HFFc6 (cell line): ENCODE measurements at places on chromosomes 7 and 10. TPM values are rescaled to one million over a fixed set of nuclear protein-coding genes. Genes with fewer than 3 reads are reported as not detected.
A peak's percentile ranks its signal among the peaks of the same experiment; 100 is the strongest.

The GRID1 gene
- not detected in 3 replicates for total RNA-seq

The GJD4 gene
- not detected in 3 replicates for total RNA-seq

The GIMAP4 gene
- not detected in 3 replicates for total RNA-seq

The LRMDA gene
- not detected in 3 replicates for total RNA-seq

The MYOF gene
- total RNA-seq = 426 to 569 TPM (median 548 TPM) in 3 replicates

DNA sequence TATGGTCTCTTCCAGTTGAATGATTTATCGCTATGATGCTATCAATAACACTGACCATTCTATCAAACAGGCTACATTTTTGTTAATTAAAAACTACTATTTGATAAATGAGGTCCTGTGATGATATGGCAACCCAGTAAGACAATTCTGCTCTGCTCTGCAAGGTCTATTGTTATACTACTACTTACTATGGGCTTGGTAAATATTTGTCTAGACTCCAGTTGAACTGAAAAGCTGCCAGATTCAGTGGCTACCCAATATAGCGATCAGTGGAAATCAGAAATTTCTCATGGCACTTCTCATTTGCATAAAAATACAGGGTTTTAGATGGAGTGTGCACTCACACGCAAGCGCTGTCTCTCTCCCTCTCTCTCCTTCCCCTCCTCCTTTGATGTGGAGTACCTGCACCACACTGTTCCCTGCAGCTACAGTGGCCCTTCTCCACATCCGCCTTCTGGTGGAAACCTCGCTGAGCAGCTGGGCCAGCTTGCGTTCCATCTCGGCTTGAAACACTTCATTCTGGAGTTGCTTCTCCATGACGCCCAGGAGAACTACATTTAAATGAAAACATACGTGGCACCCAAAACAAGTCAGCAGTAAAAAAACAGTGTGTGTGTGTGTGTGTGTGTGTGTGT is 77.9 kb downstream of the KIAA1549 start:
- DNase-seq = no peak

DNA sequence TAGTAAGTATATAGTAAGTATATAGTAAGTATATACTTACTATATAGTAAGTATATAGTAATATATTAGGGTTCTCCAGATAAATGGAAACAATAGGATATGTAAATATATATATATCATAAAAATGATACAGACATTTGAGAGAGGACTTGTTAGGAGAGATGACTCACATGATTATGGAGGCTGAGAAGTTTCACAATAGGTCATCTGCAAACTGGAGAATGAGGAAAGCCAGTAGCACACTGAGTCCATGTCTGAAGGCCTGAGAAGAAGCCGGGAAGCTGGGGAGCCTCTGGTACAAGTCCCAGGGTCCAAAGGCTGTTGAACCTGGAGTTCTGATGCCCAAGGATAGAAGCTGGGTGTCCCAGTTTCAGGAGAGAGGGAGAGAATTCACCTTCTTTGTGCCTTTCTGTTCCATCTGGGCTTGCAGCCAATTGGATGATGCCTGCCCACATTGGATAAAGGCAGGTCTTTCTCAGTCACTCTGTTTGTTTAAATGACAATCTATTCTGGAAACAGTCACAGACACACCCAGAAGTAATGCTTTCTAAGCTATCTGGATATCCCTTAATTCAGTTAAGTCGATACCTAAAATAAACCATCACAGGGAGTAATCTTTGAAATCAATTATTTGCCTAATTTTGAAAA is 205.5 kb upstream of the CDC14C start:
- DNase-seq = no peak

DNA sequence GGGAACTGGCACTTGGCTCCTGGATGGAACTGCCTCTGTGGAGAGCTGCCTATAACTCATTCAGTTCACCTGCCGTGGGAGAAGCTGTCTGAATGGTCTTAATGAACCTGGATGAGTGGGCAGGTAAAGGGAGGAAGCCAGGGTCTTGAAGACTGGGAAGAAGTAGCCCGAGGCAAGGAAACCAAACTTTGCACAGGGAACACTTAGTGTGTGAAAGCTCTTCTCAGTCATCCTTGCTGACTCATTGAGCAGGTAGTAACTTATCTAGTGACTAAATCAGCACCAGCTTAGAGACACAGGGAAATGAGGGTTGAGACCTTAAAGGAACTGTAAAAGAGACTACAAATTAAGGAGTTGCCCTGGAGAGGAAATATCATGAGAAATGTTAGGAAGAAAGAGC is 9.9 kb downstream of the LRRC4 start:
- peak; percentile 36 for DNase-seq

DNA sequence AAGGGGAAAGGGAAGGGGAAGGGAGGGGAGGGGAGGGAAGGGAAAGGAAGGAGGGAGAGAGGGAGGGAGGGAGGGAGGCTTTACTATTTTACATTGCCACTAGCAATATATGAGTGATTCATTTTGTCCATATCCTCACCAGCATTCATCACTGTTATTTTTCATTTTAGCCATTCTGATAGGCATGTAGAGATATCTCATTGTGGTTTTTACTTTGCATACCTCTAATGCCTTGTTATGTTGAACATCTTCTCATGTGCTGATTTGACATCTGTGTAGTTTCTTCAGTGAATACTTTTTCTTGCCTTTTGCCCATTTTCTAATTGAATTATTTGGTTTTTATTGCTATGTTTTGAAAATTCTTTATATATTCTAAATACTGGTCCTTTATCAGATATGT is 52.7 kb downstream of the GCC1 start:
- peak; percentile 7 for DNase-seq

DNA sequence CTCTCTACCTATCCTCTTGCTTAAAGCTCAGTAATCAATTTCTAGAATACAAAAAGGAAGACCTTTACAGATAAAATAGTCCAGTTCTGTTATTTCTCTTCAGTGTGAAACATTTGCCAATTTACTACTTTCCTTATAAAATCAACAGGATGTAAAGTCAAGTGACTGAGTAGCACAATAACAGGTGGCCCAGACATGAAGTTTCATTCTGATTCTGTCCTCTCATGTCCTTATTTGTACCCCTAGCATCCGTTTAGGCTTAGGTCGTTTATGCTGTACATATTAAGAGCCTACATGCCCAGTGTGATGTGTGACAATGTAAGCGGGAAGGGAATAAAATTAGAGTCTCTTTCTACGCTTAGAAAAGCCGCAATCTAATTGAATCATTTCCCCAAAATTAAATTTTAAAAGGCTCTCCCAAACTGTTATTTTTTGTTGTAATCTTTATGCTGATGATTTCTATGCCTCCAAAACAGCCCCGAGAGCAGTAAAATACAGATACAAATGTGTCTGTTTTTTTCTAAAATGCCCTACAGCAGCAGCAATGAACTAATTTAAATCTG is 29.1 kb downstream of the EPC1 start:
- DNase-seq = no peak

GRCh38 chr10:118835682-118836326 is 81.0 kb upstream of the CACUL1 start:
- DNase-seq = no peak
